ENCODE measurements at places on chromosomes 11 and 22.
A peak's percentile ranks its signal among the peaks of the same experiment; 100 is the strongest.

DNA sequence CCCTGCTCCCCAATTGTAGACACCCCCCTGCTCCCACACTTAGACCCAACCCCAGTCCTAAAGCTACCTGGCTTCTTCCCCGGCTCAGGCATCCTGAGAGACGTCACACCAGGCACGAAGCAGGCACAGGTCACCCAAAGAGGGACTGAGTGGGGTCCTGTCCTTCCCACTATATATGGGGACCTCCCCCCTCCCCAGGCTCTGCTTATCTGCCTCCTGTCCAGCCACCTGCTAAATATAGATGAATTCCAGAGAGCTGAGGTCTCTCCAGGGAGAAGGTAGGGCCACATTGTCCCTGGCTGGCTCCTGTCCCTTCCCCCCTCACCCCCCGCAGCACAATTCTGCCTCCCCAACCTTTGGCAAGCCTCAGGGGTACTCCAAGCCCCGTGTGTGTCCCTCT is at the start of gene MYBPC3:
TSS of gene MYBPC3 (minus strand) at position 147 of the 400 bp plus-strand sequence. CDS start at position 92, 55 bp downstream.
- DNase-seq, result no peak

DNA sequence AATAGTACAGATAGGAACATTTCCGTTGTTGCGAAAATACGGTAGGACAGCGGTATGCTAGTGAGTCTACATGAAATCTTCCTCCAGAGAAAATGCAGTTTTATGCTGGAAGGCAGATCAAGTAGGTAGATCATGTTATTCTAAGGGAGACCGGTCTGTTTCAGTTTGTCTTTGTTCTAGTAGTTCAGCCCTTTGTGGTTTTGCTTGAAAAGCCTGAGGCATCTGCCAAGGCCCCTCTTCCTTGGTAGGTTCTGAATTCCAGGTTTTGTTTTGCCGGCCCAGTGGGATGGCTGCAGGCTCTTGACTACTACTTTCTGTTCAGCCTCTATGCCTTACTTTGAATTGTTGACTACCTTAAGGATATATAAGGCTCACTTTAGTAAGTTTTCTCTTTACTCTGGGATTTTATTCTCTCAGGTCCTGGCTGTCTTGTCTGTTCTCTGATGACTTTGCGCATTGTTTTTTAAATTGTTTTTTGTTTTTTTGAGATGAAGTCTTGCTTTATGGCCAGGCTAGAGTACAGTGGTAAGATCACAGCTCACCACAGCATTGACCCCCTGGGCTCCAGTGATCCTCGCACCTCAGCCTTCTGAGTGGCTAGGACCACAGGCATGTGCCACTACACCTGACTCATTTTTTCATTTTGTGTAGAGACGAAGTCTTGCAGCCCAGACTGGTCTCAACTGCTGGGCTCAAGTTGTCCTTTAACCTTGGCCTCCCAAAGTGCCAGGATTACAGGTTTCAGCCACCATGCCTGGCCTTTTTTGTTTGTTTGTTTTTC is 53.7 kb downstream of the HIPK3 start:
- DNase-seq, result no peak

- DNase-seq, result no peak
Observed at GRCh38 chr22:47816863-47817210, 1054.4 kb downstream of the TBC1D22A start.

GRCh38 chr22:41935015-41935351 is 8.4 kb upstream of the TNFRSF13C start:
- peak; percentile 34 for DNase-seq

DNA sequence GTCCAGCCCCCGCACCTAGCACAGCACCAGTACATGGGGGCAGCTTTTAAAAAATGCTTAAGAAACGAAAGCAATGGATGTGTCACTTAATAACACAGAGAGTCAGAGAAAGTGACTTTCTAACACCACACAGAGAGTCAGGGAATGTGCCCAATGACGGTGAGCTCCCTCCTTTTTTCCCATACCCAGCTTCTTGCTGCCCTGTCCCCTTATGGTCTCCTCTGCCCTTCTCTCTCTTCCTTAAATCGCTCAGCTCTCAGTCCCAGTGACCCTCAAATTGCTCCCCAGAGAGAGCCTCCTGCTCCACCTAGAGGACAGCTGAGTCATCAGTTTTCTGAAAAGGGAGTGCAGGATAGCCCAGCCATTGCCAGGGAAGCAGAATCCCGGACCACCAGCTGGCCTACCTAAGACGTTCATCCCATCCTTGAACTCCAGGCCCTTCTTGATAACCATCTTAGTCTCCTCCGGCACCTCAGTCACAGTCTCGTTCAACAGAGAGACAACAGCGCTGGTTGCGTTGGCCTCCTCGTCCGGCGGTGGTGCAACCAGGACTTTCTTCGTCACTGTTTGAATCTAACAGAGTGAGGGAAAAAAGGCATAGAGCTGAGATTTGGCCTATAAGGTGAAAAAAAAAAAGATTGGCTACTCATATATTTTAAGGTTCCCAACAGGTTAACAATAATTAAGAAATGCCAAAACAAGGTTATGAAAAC is 113.5 kb downstream of the SLC1A2 start:
- DNase-seq, result peak; percentile 64

- DNase-seq, result no peak
Observed at GRCh38 chr11:16771350-16772140, 33.1 kb downstream of the C11orf58 start.

GRCh38 chr11:67561971-67562619 is 21.5 kb upstream of the GSTP1 start:
- DNase-seq, result no peak

- no peak for DNase-seq
Observed at GRCh38 chr11:26846227-26846626, 124.4 kb upstream of the SLC5A12 start.

GRCh38 chr22:49723478-49724029 is 104.1 kb downstream of the BRD1 start:
- DNase-seq, result no peak

GRCh38 chr11:41868606-41869005 is 409.2 kb upstream of the LRRC4C start:
- DNase-seq, result no peak

DNA sequence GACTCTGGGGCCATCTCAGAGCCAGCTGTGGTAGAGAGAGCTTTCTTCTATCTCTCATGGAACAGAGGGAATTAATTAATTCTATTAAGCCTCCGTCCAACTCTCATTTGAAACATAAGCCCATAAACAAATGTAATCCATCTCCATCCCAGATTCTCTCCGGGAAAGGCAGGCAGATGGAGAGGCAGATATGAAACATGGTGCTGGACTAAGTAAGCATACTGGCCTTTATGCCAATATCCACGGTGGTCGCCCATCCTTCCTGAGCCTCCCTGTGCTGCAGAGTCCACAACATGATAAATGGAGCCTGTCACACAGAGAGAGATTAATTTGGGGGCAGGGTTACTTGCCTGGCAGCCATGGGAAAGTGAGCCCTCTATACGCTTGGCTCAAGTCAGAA is 44.8 kb downstream of the PRR5L start:
- DNase-seq, result no peak

- no peak for DNase-seq
Observed at GRCh38 chr11:11482730-11483129, 129.7 kb upstream of the CSNK2A3 start.

DNA sequence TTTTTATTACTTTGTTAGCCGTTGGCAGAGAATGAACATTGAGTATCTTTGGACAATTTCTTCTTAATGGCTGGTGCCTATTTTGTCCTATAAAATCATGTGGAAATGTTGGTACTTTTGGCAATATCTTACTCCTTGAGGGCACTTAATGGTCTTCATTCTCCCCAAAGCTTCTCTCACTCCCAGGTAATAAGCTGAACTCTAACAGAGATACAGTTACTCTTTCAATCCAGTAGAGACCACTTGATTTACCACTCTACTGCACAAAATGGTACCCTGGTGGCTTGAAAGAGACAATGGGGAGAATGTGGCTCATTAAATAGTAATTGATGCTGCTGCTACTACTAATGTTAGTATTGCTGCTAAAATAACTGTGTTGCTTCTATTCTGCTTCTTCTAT is 53.0 kb downstream of the MAML2 start:
- no peak for DNase-seq

GRCh38 chr11:66728038-66728692 is 851 bp downstream of the SPTBN2 start:
- peak; percentile 96 for DNase-seq

DNA sequence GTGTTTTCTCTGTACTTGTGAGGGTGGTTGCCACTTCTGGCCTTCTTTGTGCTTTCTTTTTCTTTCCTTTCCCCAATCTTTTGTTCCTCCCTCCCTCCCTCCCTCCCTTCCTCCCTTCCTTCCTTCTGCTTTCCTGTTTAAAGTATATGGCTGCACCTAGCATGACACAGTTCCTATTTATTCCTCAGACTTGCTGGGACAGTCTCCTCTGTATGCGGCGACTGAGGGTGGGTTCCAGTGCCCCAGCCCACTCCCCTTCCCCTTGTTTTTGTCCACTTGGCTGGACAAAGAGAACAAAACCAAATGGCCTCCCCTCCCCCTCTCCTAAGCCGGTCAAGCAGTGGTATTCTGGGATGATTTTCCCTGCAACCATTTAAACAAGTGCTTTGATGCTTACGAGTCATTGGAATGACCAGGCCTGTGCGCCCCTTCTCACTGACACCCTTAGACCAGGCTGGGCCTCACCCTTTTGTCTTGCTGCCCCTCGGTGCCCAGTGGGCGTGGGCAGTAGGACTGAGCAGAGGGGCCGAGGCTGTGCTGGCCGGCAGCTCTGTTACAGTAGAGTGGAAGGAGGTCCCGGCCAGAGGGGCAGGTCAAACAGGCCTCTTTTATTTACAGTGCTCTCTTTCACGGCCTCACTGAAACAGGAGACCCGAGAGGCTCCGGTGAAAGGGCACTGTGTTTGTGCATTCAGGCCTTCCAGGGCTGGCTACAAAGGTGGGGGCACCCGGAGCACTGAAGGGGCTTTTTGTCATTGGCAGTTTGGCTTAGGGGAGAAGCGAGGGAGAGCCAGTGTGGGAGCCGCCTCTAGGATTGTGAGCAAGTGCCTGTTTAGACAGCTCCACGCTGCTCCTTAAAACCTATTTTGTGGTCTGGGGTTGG is 32.2 kb downstream of the ZBTB16 start:
- no peak for DNase-seq

- peak; percentile 39 for DNase-seq
Observed at GRCh38 chr11:64409707-64410403, 50.9 kb downstream of the RPS6KA4 start.

DNA sequence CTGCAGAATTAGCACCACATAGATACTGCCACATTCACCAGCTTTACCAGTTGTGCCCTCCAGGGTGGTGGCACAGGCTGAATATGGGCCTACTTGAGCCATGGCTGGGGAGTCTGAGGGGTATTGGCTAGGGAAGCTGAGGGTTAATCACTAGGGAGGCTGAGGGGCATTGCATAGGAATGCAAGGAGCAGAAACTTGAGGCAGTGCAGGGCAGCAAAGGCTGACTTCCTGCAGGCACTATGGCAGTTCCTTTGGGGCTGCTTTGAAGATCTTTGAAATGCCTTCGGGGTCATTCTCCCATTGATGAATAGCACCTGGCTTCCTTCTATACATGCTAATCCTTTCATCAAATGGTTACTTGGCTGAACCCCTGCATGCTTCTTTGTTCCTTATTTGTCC is 171.5 kb downstream of the RCN1 start:
- no peak for DNase-seq

DNA sequence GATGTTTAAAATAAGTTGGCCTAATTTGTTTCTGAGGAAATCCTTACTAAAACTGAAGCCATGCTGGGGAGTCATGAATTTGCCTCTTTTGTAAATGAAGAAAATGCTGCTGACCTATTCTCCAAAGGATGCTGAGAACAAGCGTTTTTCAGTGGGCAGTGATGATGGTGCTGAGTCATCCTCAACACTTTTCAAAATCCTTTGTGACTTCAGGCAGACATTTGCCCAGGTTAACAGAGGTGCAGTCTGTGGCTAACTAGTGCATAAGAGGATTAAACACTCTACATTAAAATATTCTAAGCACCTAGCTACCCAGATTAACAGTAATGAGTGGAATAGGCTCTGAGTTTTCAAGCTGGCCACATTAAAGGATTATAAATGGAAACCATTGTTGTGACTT is 509.0 kb downstream of the DLG2 start:
- no peak for DNase-seq

DNA sequence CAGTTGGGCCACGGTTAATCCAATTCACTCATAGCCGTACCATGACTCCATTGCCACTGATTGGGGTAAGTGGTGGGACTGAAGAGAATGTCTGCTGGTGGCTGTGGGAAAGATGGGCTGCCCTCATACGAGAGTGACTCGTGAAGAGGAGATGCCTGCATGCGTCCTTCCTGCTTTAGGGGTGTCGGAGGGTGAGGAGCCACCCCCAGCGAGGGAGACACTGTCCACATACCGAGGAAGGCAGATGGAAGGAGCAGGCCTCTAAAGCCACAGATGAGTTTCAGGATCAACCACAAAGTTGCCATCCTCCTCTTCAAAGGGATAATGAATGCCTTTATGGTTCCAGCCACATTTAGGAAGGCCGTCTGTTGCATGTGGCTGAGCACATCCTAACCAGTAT is 83.2 kb downstream of the GRIK4 start:
- DNase-seq, result no peak

DNA sequence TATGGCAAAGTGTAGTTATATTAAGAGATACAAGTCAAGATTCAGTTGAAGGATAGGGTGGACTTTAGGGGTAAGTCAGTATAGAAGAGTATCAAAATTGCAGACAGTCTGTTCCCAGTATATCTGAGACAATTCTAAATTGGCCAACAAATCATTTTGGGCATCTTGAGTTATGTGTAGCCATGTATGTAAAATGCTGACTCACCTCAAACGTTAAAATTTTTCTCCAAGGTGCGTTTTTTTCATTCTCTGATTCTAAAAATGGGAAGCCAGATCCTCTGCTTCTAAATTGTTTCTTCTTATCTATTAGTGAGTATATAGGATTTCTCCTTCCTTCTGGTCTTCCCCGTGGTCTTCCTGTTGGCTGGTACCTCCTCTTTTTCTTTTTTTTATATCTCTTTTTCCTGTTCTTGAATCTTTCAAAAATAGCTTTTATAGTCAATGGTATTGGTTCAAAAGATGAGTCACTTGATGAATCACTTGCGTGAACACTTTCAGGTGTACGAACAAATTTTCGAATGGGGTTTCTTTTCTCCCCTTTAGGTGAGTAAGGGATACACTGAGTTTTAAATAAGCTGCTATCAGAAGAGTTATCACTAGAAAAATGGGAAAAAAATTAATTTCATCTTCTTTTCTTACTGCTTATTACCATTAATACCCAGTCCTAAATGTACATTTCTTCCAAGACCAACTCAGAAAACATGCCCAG is 3.2 kb downstream of the TAF1D start:
- DNase-seq, result no peak

- no peak for DNase-seq
Observed at GRCh38 chr11:82747471-82747870, 13.8 kb upstream of the FAM181B start.

- DNase-seq, result peak; percentile 80
Observed at GRCh38 chr11:72778535-72779494, 15.0 kb downstream of the STARD10 start.

Measured in NCI-H69 (cell line).